Mammary epithelial cell (primary cell): ENCODE measurements at places on chromosomes 7 and 10. TPM values are rescaled to one million over a fixed set of nuclear protein-coding genes. Genes with fewer than 3 reads are reported as not detected.

Gene SPDYE8
- not detected for polyA plus RNA-seq

Gene CPN1
- polyA plus RNA-seq: not detected

Gene PDK4
- polyA plus RNA-seq: not detected

Gene ITIH5
- polyA plus RNA-seq: not detected

Gene PTF1A
- polyA plus RNA-seq: not detected

Gene KIF20B
- polyA plus RNA-seq: 6.8 TPM
